ENCODE measurements at places on chromosomes 2 and 18.

GRCh38 chr2:28901202-28901601 is 6.7 kb downstream of the WDR43 start:
- no peak for DNase-seq

GRCh38 chr2:153519257-153519875 is 40.8 kb upstream of the RPRM start:
- peak; percentile 57 for DNase-seq

DNA sequence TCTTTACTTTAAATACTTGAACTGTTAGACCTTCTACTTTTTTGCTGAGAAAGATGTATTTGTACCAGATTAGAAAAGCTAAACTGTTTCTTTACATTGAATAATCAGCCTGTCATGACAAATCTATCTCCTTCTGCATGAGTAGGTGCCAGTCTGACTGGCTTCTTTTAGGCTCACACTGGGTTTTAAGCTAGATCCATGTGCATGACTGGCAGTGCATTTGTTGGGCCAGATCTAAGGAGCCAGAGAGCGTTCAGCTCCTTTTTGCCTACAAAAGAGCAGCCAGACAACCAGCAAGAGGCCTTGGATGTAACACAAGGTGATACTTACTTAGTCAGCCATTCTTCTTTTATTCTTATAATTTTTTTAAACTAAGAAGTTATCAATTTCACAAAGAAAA is 82.0 kb upstream of the OTX1 start:
- no peak for DNase-seq

DNA sequence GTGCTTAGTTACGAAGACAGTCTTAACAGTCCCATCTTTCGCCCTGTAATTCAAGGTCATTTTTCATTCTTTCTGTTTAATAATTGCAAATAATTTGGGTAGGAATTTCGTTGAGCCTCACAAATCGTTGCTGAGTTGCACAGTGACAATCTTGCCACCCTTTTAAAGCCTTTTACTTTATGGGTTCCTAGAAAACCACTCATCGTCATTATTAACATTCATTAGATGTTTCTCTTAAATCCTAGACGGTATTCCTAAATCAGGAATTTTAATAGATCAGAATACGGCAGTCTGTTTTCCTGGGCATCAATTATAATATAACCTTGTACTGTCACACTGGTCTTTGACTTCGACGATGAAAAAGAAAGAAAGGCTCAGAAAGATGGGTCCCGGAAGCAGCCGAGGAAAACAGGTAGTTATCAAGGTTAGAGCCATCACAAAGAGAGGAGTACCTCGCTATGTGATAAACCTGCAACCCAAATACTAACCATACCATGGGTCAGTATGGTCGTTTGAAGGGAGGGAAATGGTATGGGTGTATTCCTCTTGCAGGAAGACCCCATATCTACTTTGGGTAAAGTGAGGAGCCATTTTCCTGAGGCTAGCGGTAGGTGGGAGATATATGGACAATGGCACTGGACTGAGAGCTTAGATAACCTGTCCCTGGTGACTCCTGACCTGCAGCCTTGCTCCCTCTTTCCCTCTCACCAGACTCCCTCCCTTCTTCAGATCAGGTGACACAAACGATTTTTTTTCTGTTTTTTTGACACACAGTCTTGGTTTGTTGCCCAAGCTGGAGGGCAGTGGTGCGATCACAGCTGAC is 981 bp upstream of the SF3B1 start:
- no peak for DNase-seq

DNA sequence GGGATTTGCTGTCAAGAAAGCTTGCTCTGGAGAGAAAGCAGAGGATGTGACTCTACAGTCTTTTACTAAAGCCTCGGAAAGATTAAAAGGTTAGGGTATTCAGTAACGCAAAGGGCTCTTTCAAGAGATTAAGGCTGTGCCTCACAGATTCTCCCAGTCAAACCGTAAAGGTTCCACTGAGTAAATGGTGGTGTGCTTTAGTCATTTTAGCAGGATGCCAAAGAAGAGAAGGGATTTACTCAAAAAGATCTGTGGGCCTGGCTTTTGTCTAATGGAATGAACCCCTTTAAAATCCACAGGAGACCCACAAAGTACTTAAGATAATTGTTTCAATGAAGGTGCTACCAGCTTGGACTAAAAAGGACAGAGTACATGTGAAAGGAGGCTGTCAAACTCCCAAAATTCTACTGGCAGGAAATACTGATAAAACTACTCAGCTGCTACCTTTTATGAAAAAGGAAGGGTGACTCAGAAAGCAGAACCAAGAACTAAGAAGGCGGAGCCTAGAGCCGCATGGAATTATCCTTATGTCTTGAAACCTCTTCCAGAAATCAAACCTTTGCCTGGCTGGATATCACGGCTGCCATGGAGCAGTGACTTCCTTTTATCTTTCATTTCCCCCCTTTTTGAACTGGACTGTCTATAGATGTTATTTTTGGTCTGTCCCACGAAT is 670.2 kb upstream of the ZEB2 start:
- no peak for DNase-seq

DNA sequence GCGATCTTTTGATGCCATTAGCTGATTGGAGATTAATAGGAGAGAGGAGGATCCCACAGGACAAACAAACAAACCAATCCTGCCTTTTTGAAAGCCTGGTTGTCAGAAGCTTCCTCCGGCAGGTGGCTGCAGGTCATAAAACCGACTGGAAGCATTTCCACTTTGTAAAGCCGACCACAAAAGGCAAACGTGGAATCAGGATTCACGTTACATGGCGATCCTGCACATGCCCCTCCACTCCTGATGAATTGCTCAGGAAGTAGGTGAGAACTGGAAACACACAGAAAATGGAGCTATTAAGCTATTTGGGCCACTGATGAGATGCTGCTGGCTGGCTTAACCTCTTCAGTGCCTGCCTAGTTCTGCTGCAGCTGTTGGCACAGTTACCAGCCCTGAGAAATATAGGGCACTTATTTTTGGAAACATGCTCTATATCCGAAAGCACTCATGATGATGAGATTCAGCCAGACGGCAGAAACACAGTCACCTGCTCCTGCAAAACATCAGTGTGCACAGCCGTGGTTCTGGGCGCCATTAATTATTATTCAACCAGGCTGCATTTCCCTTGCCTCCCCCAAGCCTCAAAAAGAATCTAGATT is 110.3 kb upstream of the ST6GAL2 start:
- DNase-seq: no peak

- no peak for DNase-seq
Measured at GRCh38 chr2:37561615-37562569, 109.5 kb downstream of the CDC42EP3 start.

- no peak for DNase-seq
Measured at GRCh38 chr2:53989210-53989862, 18.5 kb upstream of the PSME4 start.

- DNase-seq: no peak
Measured at GRCh38 chr2:53751728-53752127, 15.9 kb upstream of the CHAC2 start.

- no peak for DNase-seq
Measured at GRCh38 chr2:224971214-224971613, 71.1 kb downstream of the DOCK10 start.

GRCh38 chr2:135853401-135853800 is 16.4 kb upstream of the LCT start:
- no peak for DNase-seq

GRCh38 chr2:45439788-45440773 is 171.0 kb downstream of the SRBD1 start:
- DNase-seq: no peak

GRCh38 chr2:62897187-62897827 is 153.3 kb upstream of the OTX1 start:
- no peak for DNase-seq

DNA sequence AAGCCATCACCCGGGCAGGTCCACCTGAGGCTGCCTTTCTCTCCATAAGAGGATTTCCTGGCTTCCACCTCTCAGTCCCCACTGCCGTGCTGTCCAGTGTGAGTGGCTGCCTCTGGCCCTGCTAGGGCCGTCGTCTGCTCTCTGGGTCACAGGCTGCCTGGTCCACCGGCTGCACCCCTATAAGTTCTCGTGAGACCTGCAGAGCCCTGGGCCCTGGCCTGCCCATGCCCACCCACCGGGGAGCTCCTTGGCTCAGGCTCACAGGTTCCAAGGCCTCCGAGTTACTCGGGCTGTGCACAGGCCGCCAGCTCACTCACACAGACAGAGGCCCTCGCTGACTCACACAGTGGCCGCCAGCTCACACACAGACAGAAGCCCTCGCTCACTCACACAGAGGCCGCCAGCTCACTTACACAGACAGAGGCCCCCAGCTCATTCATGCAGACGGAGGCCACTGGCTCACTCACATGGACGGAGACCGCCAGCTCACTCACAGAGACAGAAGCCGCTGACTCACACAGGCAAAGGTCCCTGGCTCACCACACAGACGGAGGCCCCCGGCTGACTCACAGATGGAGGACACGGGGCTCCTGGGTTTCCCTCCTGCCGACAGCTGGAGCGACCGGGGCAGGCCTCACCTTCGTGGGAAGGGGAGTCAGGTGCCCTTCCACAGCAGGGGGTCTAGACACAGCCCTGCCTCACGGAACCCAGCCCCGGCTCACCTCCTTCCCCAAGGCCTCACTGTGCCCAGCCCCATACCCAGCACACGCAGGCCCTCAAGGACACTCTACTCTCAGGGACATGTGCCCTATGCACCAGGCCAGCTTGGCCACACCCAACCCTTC is 334.1 kb upstream of the MYT1L start:
- DNase-seq: no peak

GRCh38 chr2:74025971-74026612 is 41.4 kb downstream of the TET3 start:
- DNase-seq: no peak

DNA sequence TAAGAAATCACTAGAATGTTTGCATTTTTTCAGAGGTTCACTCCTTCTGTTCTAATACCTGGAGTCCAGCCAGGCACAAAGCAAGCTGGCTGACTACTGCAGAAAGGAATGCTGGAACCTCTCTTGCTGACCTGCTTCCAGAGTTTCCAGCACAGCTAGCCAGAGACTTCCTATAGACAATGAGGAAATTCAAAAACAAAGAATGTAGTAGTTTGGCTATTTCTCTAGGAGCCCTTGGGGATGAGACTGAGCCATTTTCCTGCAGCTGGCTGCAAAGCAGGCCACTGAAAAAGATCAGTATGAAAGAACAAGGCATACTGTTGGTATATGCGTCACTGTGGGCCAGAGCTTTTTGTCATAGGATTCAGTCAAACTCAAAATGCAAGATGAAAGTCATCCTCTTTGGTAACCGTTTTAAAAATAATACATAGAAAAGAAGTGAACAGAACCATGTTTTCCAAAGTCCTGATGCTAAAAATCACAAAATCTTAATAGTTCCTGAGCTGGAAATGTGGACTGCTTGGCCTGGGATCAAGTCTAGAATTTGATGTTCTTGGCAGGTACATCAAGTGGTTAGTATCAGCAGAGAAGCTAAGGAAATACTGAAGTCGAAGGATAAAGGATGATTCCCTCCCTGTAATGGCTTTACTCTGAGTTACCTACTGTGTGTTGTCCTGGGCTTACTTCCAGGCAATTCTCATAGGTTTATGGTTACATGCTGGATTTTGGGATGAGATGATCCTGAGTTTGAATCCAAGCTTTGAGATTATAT is 9.0 kb upstream of the DSEL start:
- peak; percentile 84 for DNase-seq

GRCh38 chr18:47543080-47543479 is 291.6 kb upstream of the SKOR2 start:
- no peak for DNase-seq

DNA sequence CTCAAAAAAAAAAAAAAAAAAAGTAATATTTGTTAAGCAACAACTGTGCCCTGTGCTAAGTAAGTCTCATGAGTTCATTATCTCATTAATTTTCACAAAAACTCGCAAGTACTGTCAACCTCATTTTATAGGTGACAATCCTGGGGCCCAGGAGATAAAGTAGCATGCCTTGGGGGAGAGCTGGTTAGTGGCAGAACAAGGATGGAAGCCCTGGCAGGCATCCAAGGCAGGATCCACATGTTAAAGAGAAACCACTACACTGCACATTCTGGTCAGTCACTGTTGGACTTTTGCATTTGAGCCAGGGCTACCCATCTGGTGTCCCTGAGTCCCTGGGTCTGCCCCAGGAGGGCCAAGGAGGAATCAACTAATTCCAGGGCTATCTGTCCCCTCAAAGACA is 54.6 kb downstream of the ZFP36L2 start:
- DNase-seq: peak; percentile 80

- DNase-seq: peak; percentile 46
Measured at GRCh38 chr2:60641811-60642788, 88.6 kb upstream of the BCL11A start.

DNA sequence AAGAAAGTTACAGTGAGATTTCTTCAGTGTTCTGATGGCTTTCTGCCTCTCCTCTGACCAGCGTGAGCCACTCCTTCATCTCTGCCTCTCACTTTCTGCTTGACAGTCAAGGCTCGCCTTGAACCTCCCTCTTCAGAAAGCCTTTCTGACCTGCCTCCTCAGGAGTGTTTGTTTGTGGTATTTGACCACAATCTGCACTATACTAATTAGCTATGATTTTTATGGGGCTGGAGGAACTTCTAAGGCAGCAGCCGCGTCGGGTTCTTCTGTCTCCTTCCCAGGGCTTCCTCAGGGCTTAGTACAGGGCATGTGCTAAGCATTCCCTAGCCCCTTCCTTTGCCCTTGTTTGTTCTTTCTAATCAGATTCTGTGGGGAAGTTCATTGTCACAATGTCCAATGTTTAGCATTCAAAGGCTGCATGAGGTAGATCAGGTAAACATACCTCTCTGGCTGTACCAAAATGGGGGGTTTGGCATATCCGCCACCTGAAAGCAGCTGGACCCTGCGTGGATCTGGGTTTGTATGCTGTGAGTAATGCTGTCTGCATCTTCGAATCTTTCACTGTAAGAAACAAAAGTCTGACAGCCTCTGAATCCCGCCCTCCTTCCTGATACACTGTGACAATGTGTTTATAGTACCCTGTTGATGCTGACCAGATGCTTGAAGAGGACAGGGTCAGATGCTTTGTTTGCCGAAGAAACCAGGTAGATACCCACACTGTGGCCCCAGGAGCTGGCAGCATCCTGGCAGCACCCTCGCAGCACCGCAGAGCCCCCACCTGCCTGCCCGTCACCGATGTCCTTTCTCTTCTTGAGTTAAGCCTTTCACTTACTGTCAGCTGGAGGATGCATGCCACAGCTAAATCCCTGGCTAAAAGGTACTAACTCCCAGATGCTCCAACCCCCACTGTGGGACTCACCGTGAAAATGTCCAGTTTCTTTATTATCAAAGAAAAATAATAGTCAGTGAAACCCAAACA is 260.8 kb upstream of the HDAC4 start:
- peak; percentile 13 for DNase-seq

- no peak for DNase-seq
Measured at GRCh38 chr2:111055735-111056134, 65.0 kb upstream of the BCL2L11 start.

Data from lung (tissue), 17 donors.